GM18507 (cell line): ENCODE measurements at places on chromosomes 5 and 9.

DNA sequence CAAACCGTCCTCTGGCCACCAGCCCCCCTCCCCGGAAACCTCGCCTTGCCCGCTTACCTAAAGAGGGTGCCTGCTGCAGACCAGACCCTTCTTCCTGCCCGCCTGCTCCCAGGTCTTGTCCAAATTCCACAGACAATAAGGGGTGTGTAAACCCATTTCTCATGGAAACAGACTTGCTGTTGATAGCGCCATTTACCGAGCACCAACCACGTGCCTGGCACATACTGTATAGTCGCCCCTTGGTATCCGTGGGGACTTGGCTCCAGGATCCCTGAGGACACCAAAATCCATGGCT lies 25.1 kb downstream of the CDHR2 start:
- DNase-seq: no peak

DNA sequence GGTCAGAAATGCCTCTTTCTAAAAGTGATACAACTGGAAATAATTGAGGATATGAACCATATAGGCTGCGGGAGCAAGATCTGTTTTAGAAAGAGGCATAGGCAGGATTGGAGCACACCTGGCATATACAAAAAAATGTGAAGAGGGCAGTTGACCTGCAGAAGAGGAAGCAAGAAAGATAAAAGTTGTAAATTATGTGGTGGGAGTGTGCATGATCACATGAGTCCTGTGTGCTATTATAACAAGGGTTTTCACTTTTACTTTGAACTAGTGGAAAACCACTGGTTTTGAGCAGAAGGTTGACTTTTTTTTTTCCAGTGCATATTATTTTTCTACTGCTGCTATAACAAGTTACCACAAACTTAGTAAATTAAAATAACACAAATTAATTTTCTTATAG lies 489.3 kb downstream of the ANXA1 start:
- DNase-seq: no peak

- DNase-seq: no peak
These were observed 66.2 kb downstream of the FOXD1 start for GRCh38 chr5:73382401-73382740.

DNA sequence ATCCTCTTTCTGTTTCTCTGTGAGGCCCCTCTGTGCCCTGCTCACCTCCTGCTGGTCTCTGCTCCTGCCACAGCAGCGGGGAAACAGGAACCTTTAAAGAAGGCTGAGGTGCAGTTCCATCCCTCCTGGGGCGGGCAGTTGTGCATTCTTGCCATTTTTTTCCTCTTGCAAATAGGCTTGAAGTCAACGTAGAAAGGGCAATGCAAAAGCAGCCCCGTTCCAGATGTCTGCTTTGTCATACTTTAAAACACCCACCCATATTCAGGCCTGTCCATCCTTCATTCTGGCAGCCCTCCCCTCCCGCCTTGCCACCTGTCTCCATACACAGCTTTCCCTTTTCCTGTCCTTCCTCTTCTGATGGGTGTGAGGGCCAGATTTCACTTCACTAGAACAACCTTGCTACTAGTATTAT lies 65.4 kb upstream of the KLF9 start:
- no peak for DNase-seq

- no peak for DNase-seq
These were observed 614.5 kb downstream of the HINT1 start for GRCh38 chr5:130550562-130550928.

GRCh38 chr5:61811052-61811451 lies 479.0 kb downstream of the ZSWIM6 start:
- no peak for DNase-seq

- no peak for DNase-seq
These were observed 26.6 kb downstream of the ERAP2 start for GRCh38 chr5:96902876-96903275.

DNA sequence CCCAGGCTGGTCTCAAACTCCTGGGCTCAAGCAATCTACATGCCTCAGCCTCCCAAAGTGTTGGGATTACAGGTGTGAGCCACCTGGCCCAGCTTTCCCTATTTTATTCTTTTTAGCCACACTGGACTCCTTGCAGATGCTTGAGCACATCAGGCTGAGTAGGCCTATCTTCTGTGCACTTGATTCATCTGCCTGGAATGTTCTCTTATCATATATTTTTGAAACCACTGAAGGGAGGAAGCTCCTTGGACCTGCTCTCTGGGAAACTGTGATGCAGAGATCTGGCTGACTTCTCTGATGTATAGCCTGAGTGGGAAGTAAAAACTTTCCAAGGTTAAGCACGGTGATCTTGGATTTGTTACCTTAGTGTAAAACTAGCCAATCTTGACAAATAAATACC lies 6.5 kb upstream of the MAT2B start:
- no peak for DNase-seq

GRCh38 chr5:32752411-32752810 lies 41.3 kb downstream of the NPR3 start:
- no peak for DNase-seq

DNA sequence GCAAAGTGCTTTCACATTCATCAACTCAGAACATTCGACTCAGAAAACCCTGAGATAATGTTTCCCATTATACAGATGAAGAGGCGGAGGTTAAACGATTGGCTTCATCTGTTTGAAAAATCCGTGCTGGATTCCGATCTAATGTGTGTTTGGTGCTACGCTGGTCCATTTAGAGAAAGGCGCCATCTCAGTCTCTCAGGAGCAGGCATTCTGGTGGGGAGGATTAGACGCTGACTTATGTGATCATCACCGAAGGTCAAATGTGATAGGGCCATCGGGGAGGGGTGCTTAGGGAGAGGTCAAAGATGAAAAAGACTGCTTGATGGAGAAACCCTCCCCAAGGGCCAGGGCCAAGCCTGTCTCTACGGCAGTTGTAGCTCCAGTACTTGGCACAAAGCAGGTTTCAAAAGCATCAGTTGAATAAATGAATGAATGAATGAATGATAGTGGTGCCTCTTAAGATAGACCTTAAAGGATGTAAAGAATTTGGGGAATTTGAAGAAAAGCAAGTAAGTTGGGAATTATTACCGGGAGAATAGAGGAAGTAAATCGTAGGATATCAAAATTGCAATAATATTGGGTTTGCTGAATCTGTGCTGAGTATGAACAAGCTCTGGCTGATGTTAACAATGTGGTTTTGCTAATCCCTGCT lies 160.6 kb upstream of the SHB start:
- DNase-seq: no peak

DNA sequence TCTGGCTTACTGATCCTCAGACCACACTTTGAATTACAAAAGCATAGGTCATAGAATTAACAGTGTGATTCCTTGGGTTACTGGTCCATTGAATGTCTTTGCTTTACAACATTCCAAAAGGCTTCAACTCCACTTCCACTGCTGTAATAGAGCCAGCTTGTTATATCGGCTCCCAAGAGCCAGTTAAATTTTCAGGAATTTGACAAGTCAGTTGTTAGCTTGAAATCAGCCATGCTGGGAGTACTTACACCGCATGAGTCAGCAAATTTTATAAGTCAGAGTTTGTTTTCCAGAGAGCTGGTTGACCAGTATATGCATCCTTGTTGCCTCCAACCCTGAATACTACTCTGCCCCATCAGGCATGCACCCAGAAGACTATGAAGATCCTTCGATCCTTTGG lies 73.1 kb downstream of the FOXB2 start:
- no peak for DNase-seq

GRCh38 chr5:1002836-1003235 lies 5.8 kb upstream of the NKD2 start:
- DNase-seq: no peak

- no peak for DNase-seq
These were observed 731.5 kb downstream of the TLE1 start for GRCh38 chr9:80957801-80958200.

- DNase-seq: no peak
These were observed 5.6 kb downstream of the GNPDA1 start for GRCh38 chr5:142007237-142007544.

DNA sequence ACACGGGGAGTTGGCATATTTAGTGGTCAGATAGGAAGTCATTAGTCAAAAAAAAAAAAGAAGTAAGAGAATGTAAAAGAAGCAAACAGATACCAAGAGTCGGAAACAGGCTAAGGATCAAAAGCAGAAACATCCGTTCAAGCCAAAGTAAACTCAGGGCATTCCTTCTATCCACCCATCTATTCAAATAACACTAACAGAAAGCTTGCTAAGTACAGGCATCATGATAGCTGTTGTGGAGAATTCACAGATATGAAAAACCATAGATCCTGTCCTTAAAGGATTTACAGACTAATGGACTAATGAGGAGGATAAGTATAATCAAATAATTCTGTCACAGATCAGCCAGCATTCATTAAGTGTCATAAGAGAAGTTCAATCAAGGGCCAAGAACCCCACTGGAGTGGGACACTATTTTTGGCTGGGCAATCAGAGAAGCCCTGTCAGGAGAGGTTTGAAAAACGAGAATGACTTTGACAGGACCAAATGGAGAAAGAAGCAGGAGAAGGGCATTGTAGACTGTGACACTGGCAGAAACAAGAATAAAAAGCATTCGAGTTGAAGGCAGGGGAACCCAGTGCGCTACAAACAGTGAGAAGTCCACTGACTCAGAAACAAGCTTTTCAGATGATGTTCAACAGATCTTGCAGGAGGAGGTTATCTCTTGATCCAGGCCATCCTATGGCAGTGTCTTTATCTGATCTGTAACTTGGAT lies 154.2 kb upstream of the TSLP start:
- DNase-seq: no peak

DNA sequence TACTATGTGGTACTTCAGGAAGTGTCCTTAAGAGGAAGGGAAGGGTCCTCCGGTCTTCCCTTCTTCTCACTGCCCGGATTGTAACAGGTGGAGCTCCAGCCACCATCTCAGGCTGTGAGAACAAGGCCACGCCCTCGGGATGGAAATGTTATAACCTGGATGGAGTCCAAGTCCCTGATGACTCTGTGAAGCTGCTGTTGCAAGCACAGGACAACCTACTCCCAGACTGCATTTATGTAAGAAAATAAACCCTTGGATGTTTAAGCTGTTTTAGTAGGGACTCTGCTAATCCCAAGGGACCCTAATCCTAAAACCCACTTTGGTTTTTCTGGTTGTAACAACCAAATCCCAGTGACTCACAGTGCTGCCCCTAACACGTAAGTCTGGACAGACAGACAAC lies 221.6 kb downstream of the ACTL7B start:
- DNase-seq: no peak
